Femur (tissue), 1 donor: ENCODE measurements at places on chromosomes 12 and 14.

DNA sequence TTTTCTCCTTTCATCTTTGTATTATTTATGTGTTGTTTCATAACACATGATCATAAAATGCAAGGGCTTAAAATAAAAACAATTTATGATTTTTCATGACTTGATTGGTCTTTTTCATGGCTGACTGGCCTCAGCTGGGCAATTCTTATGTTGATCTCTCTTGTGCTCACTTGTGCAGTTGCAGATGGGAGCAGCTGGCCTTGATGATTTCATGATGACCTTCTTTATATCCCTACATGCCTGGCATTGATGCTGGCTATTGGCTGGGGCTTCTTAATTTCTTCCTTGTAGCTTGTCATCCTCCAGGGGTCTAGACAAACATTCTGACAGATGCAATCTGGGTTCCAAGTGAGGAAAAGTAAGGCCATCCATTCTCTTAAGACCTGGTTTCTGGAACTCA, 1832.8 kb upstream of the FLRT2 start:
- no peak for DNase-seq

DNA sequence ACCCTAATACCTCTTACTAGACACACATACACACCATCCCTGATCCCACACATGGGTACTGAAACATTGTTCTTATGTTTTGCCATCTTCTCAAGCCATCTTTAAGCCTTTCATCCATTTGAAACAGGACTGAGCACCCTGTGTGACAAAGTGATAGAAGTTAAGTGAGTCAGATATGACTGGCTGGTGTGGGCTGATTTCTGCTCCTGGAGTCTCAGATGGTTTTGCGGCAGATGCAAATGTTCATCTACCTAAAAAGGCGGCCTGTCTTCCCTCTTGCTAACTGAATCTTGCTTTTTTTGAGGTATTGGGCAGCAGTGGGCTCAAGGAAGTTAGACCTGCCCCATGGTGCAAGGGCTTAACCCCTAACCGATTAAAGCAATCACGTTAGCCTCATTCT, 30.4 kb upstream of the PKP2 start:
- DNase-seq = no peak

DNA sequence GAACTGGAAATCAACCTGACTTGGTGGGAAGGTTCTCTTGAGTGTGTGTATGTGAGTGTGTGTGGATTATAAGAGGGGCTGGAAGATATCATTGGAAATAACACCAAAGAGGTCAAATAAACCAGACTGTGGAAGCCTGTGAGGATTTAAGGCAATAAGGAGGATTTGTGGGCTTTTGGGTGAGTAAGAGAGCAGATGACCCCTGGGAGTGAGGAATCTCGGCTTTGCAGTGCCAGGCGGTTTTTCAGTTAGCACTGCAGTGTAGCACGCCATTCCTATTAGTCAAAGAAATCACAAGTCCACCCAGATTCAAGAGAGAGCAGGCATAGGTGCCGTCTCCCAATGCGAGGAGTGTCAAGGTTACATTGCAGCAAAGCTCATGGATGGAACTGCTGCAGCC, 63.3 kb downstream of the CALM1 start:
- no peak for DNase-seq

- DNase-seq = no peak
Observed at GRCh38 chr12:40248585-40249297, 23.9 kb downstream of the LRRK2 start.

DNA sequence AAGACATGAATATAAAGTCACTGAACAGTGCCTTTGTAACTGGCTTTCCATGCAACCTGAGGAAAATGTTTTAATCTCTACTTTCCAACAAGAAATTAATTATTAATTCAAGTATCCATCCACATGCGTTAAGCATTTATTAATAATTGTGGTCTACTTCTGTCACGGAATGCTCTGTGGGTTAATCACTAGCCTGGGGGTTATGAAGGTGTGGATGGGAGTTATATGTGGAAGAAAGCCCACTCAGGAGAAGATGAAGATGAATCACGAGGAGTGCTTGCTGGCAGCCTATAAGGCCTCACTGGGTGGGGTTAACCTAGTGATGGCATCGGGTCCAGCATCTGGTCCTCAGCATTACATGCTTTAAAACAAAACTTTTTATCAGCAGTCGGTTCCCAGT, 99.5 kb upstream of the AVPR1A start:
- DNase-seq = no peak

GRCh38 chr12:43655586-43655985, 103.0 kb downstream of the PUS7L start:
- no peak for DNase-seq

- DNase-seq = no peak
Observed at GRCh38 chr12:118064608-118065007, 3.6 kb upstream of the WSB2 start.

- DNase-seq = no peak
Observed at GRCh38 chr14:68586896-68587751, 205.7 kb downstream of the ZFP36L1 start.

DNA sequence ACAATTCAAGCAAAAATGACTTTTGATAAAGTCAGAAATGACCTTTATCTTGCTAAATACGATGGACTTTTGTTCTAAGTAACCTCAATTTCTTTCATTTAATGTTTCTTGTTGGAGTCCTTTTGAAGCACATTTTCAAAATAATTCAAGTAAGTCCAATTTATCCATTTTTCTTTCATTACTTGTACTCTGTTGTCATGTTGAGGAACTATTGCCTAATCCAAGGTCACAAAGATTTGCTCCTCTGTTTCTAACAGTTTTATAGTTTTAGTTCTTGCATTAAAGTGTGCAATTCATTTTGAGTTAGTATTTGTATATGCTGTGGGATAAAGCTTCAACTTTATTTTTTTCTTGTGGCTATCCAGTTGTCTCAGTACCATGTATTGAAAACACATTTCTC, 66.7 kb downstream of the CCER1 start:
- DNase-seq = no peak

- DNase-seq = no peak
Observed at GRCh38 chr14:35419429-35419841, 14.9 kb upstream of the NFKBIA start.

DNA sequence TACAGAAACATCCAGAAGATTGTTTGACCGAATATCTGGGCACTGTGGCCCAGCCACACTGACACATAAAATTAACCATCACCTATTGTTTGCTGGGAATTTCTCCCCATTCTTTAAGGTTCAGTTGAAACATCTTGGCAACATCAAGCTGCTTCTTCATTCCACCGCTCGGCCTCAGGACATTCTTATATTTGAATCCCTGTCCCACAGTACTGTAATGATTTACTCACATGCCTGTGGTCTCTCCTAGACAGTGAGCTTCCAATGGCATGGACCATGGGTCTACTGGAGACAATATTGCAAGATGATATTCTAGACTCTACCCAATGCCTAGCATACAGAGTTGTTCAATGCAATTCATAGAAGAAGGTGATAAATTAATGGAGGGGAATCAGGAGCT, 56.1 kb downstream of the EMP1 start:
- no peak for DNase-seq

DNA sequence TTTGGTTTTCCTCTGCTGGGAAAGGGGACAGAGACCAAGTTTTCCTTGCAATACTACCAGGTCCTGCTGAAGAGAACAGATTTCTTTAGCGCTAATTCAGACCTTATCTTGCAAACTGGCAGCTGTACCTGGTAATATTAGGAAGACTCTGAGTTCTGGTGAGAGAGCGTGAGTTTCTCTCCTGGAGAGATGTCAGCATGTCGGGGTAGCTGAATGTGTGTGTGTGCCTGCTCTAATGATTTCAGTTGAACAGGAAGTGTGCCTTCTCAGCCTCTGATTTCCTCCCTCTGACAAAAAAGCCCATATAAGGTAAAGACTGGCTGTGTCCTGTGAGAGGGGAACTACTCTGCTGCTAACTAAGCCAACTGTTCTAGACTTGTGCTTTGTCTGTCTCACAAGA, 10.3 kb upstream of the ERP27 start:
- peak; percentile 48 for DNase-seq

DNA sequence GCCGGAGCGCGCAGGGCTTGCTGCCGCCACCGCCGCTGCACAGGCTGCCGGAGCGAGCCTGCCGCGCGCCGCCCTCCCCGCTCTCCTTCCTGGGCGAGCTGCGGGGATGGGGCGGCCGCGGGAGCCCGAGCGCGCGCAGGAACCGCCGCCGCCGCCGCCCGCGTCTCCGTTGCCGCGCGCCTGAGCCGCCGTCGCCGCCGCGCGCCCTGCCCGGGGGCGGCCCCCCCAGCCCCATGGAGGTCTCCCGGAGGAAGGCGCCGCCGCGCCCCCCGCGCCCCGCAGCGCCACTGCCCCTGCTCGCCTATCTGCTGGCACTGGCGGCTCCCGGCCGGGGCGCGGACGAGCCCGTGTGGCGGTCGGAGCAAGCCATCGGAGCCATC, 352 bp downstream of the PLXNC1 start:
- no peak for DNase-seq

DNA sequence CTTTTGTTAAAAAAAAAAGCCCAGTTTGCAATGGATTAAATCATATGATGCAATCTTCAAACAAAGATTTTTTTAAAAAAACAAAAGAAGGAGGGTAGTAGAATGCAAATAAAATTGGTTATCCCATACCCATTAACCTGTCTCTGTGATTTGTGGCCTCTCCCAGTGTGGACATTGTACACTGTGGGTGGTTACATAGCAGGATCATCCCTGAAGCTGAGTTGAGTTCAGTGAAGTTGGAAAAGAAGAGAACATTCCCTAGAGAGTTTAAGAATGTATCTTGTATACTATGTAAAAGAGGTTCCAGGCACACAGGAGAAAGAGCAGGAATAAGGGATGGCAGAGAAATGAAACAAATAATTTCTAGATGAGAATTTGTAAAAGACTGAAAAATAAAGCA, 142.4 kb upstream of the SLC16A7 start:
- no peak for DNase-seq

- DNase-seq = no peak
Observed at GRCh38 chr12:11886339-11886738, 184.4 kb upstream of the BCL2L14 start.

- no peak for DNase-seq
Observed at GRCh38 chr14:29672831-29673230, 254.8 kb downstream of the PRKD1 start.

DNA sequence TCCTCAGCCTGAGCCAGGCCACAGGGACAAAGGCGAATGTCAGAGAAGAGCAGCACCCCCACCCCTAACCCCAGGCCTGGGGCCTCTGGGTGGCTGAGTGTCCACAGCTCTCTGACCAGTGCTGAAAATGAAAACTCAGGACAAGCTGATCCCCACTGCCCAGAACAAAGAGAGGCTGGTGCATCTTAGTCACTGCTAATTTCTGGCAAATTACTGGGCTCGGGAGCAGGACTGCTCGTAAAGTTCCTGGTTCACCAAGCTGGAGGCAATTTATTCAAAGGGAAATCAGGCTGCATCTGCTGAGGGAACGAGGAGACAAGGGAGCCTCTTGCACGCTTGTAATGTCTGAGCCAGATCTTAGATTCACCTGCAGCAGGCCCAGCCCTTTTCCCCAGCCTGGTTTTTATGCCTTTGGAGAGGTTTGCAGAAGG, 43.2 kb downstream of the CALM1 start:
- no peak for DNase-seq

GRCh38 chr14:74579447-74580274, 32.4 kb downstream of the LTBP2 start:
- no peak for DNase-seq

GRCh38 chr12:57523706-57524614, 1.3 kb downstream of the MBD6 start:
- no peak for DNase-seq

DNA sequence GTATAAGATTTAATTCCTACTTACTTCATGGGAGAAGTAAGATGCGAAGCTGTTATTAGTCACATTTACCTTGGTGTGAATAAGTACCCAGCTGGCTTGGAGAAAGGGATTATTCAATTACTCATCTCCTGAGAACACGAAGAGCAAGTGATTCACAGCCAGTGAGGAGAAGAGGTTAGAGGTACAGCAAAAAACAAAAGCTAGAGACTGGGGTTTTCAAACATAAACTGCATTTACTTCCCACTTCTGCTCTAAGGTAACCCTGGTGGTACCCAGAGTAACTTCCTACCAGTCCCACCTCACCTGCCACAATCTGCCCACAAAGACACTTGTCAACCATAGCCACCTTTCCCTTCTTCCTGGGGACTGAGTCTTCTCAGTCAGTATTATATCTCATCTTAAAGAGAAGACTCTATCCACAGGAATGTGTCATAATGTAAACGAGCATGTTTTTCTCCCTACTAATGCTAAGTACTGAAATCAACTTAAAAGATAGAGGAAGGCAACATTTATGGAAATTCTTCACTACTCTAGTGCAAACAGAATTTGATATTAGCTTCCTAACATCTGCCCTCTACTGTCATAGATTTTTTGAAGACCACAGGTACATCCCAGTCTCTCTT, 6.0 kb upstream of the IL22 start:
- no peak for DNase-seq

DNA sequence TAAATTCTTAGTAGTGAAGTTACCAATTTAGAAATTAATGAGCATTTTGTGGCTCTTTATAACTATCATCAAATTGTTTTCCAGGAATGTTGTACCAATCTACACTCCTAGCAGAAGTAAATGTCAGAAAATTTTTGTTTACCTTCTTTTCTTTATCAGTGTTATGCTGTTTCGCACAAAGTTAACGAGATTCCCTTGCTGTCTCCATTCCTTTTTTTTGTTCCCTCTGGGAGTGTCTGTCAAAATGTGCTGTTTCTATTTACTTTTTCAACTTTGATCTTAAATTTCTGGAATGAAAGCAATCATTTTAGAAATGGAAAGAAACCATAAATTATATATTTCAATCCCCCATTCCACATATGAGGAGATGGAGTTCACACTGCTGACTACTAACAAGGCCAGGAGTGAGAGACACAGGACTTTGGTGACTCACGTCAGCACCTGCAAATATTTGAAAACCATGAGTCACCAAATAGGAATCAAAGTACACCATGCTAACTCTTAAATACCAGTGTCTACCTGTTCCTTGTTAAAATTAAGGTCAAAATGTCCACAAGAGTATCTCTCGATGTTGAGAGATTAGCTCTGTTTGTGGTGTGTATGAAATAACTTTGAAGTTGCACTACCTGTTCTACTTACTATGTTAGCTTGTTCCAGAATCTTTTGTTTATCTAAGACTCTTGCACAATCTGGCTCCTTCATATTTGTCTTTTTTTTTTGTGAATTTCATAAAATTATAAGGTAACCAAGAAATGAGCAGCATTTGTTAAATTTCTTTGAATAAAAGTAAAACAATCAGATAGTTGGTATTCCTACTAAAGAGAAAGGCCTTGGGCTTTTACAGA, 106.0 kb downstream of the RMST start:
- no peak for DNase-seq

GRCh38 chr12:78406828-78407227, 457.7 kb upstream of the SYT1 start:
- DNase-seq = no peak

DNA sequence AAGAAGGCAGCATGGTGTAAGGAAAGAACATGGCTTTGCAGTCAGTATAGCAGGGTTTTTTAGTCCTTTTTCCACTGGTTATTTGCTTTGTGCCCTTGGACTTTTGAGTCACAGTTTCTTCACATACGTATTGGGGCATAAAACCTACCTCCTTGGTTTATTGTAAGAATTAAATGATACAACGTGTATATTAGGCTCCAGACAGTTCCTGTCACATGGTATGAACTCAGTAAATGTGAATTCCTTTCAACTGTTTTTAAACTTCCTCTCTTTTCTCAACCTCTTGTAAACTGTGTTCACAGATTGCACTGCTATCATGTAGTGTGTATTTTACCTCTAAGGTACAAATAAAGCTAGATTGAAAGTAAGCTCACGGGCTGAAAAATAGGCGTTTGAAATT, 29.5 kb downstream of the MSRB3 start:
- DNase-seq = no peak

- DNase-seq = no peak
Observed at GRCh38 chr12:51841727-51842126, 6.8 kb downstream of the FIGNL2 start.
